ENCODE measurements at places on chromosomes 7 and 10. TPM values are rescaled to one million over a fixed set of nuclear protein-coding genes. Genes with fewer than 3 reads are reported as not detected.

- no peak overlapping the region for H3K27ac ChIP-seq
- no peaks in the 10 kb centered on the region for H3K27me3 ChIP-seq
- H3K4me3 ChIP-seq: no peak overlapping the region
- H3K36me3 ChIP-seq: no peaks in the 10 kb centered on the region
Observed at GRCh38 chr7:90262438-90262837, 17.5 kb downstream of the CFAP69 start.

- H3K4me3 ChIP-seq: no peak overlapping the region
- H3K36me3 ChIP-seq: no peaks in the 10 kb centered on the region
- no peak for DNase-seq
Observed at GRCh38 chr7:132430861-132431822, 145.1 kb downstream of the PLXNA4 start.

Gene SORCS1
- total RNA-seq: 2.9 TPM

Gene HYAL4
- not detected for total RNA-seq

Gene TUBAL3
- 1.9 TPM for total RNA-seq
